Endothelial cell of umbilical vein (primary cell): ENCODE measurements at places on chromosomes 7 and 10.
A peak's percentile ranks its signal among the peaks of the same experiment; 100 is the strongest.

- no peaks in the 10 kb centered on the region for H3K4me1 ChIP-seq
- H3K27ac ChIP-seq, result no peak overlapping the region
- H3K36me3 ChIP-seq, result no peaks in the 10 kb centered on the region
- H3K27me3 ChIP-seq, result no peaks in the 10 kb centered on the region
- no peak for DNase-seq
- H3K4me3 ChIP-seq, result no peak overlapping the region
Observed at GRCh38 chr7:45680776-45681175, 106.6 kb downstream of the ADCY1 start.

GRCh38 chr10:1097436-1097835 is 41.3 kb downstream of the WDR37 start:
- H3K27me3 ChIP-seq, result no peaks in the 10 kb centered on the region
- no peak overlapping the region for H3K27ac ChIP-seq
- H3K4me1 ChIP-seq, result no peaks in the 10 kb centered on the region
- H3K4me3 ChIP-seq, result no peak overlapping the region

GRCh38 chr10:11798845-11799735 is 24.1 kb upstream of the PROSER2 start:
- H3K4me1 ChIP-seq, result peaks cover 17% of the 10 kb centered on the region
- peak; percentile 90 for DNase-seq
- no peaks in the 10 kb centered on the region for H3K27me3 ChIP-seq

GRCh38 chr7:108492742-108493141 is 33.2 kb downstream of the PNPLA8 start:
- no peaks in the 10 kb centered on the region for H3K27me3 ChIP-seq
- H3K4me3 ChIP-seq, result no peak overlapping the region
- H3K36me3 ChIP-seq, result no peaks in the 10 kb centered on the region
- DNase-seq, result no peak
- H3K27ac ChIP-seq, result no peak overlapping the region

GRCh38 chr7:19919261-19920095 is 146.1 kb upstream of the TMEM196 start:
- no peak overlapping the region for H3K4me3 ChIP-seq
- H3K36me3 ChIP-seq, result no peaks in the 10 kb centered on the region
- H3K4me1 ChIP-seq, result peaks cover 42% of the 10 kb centered on the region
- no peaks in the 10 kb centered on the region for H3K27me3 ChIP-seq

DNA sequence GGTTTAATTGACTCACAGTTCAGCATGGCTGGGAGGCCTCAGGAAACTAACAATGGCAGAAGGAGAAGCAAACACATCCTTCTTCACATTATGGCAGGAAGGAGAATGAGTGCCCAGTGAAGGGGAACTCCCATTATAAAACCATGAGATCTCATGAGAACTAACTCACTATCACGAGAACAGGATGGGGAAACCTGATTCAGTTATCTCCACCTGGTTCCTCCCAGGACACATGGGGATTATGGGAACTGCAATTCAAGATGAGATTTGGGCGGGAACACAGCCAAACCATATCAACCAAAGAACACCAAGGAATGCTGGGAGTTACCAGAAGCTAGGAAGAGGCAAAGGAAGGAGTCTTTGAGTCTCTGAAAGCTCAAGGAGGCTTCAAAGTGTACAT is 94.3 kb downstream of the IPMK start:
- DNase-seq, result no peak
- no peaks in the 10 kb centered on the region for H3K4me1 ChIP-seq
- H3K36me3 ChIP-seq, result no peaks in the 10 kb centered on the region
- peaks cover 8% of the 10 kb centered on the region for H3K27me3 ChIP-seq
- no peak overlapping the region for H3K4me3 ChIP-seq
- H3K27ac ChIP-seq, result no peak overlapping the region

DNA sequence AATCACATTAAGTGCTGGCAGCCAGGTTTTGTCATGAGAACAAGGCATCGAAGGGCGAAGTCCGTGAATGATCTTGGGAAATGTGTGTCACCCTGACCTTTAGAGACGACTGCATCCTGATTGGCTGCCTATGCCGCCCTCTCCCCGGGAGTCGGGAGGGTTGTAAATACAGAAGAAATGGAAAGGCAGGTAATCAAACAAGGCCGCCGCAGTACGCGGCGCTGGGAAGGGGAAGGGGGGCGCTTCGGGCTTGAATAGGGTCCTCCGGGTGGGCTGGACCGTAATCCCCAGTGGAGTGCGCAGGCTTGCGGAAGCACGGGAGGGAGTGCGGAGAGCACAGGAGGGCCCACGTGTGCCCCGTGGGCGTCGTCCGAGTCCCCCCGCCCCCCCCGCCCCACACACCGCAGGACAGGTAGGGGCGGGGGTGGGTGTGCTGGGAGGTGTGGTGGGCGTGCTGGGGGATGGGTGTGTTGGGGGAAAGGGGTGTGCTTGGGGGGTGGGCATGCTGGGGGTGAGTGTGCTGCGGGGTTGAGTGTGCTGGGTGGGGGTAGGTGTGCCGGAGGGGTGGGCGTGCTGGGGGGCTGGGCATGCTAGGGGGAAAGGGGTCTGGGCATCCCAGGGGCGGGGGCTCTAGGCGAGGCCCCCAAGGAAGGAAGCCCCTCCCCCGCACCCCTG is 169.4 kb downstream of the ARHGAP12 start:
- H3K4me3 ChIP-seq, result peak overlapping the region; percentile 77
- no peaks in the 10 kb centered on the region for H3K36me3 ChIP-seq
- peak overlapping the region; percentile 94 for H3K27ac ChIP-seq
